ENCODE measurements at places on chromosomes 16 and 17.
A peak's percentile ranks its signal among the peaks of the same experiment; 100 is the strongest.

DNA sequence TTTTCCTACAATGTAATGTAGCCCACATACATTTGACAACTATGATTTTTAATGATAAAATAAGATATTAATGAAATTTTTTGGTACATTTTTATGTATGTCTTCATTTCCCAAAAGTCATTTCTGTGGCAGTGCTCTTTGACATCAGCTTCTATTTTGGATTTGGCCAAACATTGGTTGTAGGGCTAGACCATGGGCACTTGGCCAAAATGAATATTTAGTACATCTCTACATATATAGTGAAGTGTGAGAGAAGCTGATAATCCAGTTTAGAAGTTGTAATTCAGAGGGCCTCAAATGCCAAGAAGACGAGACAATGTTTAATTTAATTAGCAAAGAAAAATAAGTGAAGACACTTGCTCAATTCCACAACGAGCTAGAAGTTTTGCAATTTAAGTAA is 724.9 kb upstream of the SOX9 start:
- DNase-seq = no peak

GRCh38 chr16:75566758-75567255 is 628 bp downstream of the GABARAPL2 start:
- no peak for DNase-seq

- no peak for DNase-seq
Measured at GRCh38 chr16:60484901-60485300, 1551.3 kb downstream of the CDH8 start.

GRCh38 chr17:7652388-7653356 is 1.9 kb downstream of the ATP1B2 start:
- no peak for DNase-seq

GRCh38 chr17:68600067-68600930 is 868 bp downstream of the FAM20A start:
- DNase-seq = no peak

- no peak for DNase-seq
Measured at GRCh38 chr16:11507350-11507749, 79.4 kb downstream of the LITAF start.

DNA sequence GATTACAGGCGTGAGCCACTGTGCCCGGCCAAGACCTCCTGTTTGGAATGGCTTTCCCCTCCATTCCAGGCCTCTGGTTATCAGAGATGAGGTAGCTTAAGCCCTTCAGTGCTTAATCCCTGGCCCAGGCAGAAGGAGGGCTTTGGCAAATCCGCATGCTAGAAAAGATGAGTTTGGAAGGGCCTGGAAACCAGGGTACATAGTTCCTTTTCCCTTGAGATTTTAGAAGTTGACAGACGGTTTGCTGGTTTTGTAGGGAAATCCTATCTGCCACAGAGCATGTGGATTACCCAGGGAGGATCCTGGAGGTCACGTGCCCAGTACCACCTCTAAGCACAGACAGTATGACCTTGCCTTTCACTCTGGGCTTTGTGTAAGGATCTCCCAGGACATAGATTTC is 114.7 kb upstream of the CACNG3 start:
- no peak for DNase-seq

DNA sequence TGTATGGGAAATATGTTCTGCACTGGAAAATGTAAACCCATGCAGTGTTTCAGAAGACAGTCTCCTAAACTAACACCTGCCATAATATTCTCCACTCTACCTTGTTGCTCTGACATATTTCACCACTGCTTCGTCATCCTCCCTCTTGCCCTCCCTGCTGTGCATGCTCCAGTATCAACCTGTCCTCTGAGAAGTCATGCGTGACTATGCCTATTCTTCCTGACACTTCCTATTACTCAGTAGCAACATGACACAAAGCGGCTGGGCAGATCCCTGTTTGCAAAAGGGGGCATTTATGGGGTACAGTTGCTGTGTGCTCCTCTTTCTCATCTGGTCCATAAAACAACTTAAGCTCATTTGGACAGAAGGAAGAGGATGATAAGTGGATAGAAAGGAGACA is 805.6 kb upstream of the EEF2KMT start:
- DNase-seq = no peak

- DNase-seq = no peak
Measured at GRCh38 chr17:55829995-55830612, 79.3 kb downstream of the PCTP start.

DNA sequence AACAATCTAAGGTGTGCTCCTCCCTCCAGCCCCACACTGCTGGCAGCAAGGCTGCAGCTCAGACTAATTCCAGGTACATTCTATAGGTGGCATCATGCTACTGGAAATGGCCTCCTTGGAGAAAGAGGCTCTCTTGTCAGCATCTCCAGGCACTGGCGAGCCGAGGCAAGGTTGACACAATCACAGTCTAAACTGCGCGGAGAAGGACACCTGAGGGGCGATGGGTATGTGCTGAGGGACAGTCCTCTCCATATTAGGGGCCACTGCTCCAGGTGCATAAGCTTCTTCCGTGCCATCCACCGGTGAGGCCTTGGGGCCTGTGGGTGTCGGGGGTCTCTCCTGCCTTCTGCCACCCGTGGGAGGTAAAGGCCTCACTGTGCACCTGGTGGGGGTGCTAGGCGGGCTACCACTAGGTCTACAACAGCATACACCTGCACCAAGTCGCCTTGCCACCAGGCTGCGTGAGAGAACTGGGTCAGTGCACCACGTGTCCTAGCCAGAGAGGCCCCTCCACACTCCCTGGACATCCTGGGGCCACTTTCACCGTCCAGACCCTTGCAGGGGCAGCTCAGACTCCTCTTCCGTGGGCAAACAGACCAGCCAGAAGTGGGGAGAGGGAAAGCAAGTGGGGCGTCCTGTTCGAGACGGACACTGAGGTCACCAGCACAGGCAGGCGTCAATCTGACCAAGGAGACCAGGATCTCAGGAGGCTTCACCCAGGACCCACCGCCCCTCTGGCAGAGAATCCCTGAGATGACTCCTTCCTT is 12.1 kb upstream of the CBX8 start:
- no peak for DNase-seq

- peak; percentile 36 for DNase-seq
Measured at GRCh38 chr16:67428146-67428731, 2.7 kb upstream of the HSD11B2 start.

GRCh38 chr17:19003543-19004420 is 782 bp downstream of the FAM83G start:
- DNase-seq = peak; percentile 53

DNA sequence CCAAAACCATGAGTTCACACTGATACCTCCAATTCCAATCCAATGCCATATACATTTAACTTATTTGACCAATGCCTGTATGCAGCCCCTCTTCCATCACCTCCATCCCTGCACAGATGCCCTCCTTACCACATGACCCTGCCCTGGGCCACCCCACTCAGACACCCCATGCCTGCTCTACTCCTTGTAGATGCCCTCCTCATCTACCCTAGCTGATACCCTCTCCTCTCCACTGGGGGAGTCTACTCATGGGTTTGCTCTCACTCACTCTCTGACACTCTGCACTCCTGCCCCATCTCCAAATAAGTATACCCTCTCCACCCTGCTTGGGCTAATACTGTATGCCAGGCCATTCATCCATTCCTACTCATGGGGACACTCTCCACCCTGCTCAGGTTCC is 16.0 kb upstream of the CMTM4 start:
- no peak for DNase-seq

DNA sequence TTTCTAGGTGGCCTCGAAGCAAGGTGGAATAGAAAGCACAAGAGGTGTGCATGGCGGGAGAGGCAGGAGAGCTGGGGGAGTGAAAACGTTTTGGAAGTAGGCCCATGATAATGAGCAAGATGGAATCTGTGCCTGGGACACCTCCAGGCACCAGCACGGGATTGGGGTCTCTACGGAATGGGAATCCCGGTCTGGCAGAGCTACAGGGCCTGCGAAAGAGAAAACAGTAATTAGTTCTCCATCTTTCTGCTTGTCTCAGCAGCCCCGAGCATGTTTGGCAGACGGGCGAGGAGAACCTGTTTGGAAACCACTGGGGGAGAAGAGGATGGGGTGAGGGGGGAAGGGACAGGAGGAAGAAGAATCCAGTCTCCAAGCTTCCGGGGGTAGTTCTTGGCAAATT is 258.7 kb downstream of the SOX9 start:
- no peak for DNase-seq

- no peak for DNase-seq
Measured at GRCh38 chr16:82667437-82667836, 40.7 kb downstream of the CDH13 start.

- DNase-seq = no peak
Measured at GRCh38 chr17:51510940-51511339, 250.6 kb downstream of the UTP18 start.

GRCh38 chr17:76142039-76142584 is 1.1 kb upstream of the FOXJ1 start:
- no peak for DNase-seq

GRCh38 chr16:84484579-84485254 is 19.7 kb downstream of the MEAK7 start:
- no peak for DNase-seq

DNA sequence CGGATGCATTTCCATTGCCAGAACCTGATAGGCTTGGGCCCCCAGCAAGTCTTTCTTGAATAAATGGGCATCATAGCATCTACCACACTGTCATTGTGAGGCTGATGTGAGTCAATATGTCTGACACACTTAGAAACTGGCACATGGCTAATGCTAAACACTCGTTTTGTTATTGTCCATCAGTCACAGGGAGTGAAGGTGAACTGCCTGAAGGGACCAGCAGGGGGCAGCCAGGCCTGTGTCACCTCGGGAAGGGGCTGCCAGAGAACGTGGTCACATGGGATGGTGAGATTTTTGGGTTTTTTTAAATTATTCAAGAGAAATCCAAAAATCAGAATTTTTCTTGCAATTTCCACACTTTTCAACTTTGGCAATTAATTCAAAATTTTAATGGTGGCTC is 831 bp upstream of the RCVRN start:
- DNase-seq = no peak

DNA sequence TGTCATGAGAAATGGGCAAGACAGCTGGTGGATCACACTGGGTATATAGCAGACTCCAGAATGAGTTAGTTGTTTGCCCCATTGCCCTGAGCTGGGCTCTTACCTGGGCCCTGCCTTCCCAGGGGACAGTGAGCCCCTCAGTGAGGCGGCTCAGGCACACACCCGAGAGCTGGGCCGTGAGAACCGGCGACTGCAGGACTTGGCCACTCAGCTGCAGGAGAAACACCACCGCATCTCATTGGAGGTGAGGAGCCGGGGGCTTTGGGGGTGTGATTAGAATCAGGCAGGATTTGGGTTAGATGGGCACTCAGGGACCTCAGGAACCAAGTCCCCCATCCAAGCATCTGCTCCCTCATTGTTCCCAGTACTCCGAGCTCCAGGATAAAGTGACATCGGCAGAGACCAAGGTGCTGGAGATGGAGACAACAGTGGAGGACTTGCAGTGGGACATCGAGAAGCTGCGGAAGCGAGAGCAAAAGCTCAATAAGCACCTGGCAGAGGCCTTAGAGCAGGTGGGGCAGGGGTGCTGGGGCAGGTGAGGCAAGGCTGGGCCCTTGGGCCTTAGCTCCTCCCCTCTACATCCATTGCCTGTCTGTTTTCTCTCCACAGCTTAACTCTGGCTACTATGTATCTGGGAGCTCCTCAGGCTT is 2.8 kb downstream of the RNF40 start:
- no peak for DNase-seq

DNA sequence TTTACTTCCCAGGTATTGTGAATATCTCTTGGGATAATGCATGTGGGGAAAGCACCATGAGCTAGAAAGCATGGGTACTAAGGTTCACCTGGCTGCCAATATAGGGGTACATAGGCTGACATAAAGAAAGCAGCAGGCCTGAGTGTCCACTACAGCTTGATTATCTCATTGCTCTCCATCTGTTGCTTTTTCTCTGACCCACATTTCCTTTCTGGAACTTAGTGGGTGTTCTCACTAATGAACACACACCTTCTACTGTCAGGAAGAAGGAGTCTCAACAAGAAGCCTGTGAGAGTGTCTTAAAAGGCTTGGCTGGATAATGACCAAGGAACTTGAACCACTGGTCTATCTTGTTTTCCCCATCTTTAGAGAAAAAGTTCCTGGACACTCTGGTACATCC is 62.5 kb downstream of the CA10 start:
- DNase-seq = no peak

GRCh38 chr17:4086041-4086483 is 56.8 kb downstream of the ZZEF1 start:
- DNase-seq = no peak

DNA sequence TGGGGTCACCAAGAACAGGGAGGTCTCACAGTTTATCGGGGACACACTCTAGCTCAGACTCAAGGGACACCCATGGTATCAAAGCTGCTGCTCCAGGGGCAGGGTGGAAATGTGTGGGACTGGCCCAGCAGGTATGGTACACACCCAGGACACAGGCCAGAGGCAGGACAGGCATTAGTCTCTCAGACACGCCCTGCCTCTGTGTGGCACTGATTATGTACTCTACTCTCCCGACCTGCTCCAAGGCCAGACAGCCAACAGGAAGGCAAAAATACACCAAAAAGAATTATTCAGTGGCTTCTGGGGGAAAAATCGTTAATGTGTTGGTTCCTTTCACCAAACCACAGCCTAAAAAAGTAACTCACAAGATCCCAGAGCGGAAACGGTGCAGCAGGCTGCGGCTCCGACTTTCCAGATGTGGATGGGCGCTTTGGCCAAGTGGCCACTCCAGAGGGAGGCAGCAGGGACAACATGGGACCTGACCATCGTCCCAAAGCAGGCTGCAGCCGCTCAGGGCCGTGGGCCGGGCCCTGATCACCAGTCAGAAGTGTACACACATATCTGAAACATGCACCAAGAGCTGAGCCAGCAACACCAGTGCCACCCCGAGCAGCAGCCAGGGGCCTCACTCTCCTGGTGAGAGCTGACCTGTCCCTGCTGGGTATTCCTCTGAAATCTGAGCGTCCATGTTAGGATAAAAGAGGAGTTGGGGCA is 1.0 kb upstream of the SIRT7 start:
- no peak for DNase-seq

- no peak for DNase-seq
Measured at GRCh38 chr16:11634312-11634711, 33.9 kb upstream of the SNN start.

- no peak for DNase-seq
Measured at GRCh38 chr17:49168706-49169105, 36.1 kb downstream of the B4GALNT2 start.

- DNase-seq = no peak
Measured at GRCh38 chr16:22055881-22056280, 36.5 kb upstream of the VWA3A start.

DNA sequence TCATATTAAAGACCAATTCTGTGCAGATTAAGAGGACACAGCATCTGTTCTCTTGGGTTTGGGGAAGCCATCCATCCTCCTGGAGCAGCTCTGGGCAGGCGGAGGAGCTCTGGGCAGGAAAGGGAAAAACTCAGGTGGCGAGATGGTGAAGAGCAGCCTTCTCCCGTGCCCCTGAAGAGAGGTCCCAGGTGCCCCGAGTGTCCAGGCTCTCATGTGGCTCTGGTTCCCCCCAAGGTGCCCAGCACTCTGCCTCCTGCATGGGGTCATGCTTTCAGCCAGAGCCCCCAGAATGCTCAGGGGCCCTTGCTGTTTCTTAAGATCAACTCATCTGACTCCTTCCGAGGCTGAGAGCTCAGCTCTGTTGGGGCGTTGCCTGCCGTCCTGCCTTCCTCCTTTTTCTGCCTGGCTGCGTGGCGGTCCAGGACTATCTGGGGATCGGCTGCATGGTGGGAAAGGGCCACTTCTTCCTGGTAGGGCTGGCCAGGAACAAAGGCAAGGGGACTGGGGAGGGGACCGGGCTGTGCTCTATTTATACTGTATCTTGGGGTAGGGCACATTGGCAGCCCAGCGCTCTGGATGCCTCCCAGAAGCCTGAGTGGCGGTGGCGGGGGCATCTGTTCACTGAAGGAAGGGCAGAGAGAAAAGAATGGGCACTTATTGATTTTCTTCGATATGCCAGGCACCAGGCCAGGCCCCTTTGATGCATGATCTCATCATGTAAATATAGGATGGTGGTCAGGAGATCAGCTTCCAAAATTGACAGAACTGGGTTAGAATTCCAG is 103.2 kb upstream of the SDK2 start:
- DNase-seq = no peak

Data from stimulated activated CD4-positive, alpha-beta T cell treated with anti-CD3 and anti-CD28 coated beads, TNF-alpha, amount 100 ng/mL, for 1 hour (primary cell).